ENCODE measurements at places on chromosomes 12 and 14.
A peak's percentile ranks its signal among the peaks of the same experiment; 100 is the strongest.

GRCh38 chr12:121568971-121569751 lies 11.7 kb downstream of the KDM2B start:
- no peak for DNase-seq

DNA sequence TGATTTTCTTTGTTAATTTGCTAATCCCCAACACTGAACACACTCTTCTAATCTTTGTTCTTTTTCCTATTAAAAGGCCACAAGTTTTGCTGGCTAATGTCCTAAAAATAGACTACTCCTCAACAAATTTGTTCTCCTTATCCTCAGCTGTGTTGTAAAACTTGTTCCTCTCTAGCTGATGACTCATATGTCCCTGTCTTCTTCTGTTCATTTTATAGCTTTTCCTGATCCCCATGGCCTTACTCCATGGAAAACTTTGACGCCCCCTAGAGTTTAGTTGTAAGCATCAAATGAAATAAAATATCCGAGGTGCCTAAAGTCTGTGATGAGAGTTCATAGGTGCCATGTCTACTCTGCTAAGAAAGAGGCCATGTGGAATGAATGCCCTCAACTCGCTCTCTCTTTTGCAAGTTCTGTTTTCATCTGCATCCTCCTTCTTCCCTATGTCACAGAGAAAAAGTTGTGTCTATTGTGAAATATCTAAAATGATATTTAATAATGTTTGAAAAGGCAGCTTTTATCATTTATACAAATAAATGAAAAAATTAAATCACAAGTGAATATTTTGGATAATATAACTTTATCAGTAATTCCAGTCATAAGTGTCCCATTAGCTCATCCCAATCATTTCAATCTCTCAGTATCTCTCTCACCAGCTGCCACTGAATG lies 237.9 kb downstream of the IPO8 start:
- DNase-seq: no peak

DNA sequence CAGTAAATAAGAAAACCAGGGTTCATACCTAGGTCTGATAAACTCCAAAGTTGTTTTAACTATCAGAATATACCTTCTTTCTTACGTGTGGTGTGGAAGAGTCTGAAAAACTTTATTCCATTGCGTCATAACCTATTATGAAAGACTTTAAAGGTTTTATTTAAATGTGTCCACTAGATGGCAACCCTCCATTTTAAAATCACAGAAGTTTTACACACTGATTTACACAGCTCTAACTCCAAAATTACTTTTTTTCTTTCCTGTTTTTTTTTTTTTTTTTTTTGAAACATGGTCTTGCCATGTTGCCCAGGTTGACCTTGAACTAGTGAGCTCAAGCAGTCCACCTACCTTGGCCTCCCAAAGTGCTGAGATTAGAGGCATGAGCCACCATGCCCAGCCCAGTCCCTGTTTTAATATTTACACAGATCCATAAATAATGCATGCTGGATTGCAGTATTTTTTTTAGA lies 17.3 kb upstream of the TMPRSS12 start:
- no peak for DNase-seq

DNA sequence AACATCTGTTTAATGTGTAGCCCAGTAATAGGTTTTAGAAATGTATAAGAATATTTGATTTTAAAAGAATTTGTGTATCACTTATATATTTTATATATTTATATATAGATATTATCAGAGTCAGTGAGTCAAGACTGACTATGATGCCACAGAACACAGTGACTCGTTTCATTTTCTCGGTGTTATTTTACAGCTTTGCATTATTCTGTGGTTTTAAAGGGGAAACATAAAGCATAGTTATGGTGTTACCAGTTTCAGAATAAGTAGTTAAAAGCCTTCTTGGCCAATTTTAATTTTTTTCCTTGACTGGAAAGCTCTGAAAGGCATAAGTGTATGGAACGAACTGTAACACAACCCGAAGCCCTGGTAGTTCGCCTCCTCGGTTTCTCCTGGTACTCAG lies 91.0 kb downstream of the GRIP1 start:
- DNase-seq: no peak

- peak; percentile 83 for DNase-seq
Observed at GRCh38 chr14:102314242-102315011, 5.1 kb upstream of the ZNF839 start.

DNA sequence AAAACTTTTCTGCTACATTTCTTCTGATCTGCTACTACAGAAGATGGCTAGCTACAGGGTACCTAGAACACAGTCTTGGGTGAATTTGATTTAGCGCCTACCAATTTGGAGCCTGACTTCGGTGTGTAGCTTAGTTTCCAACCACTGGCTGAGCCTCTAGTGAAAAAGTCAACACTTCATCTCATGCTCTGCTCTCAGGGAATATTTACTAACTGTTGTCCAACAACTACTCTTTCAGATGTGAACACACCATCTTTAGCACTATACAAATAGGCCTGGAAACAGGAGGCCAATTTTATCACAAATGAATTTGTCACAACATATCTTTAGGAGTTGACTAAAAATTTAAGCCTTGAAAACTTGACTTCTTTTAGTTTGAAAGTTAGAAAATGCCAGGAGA lies 167.9 kb downstream of the NELL2 start:
- DNase-seq: no peak

- DNase-seq: no peak
Observed at GRCh38 chr14:23375527-23376251, 1.2 kb upstream of the CMTM5 start.

GRCh38 chr14:90308561-90308960 lies 23.2 kb downstream of the NRDE2 start:
- DNase-seq: no peak

GRCh38 chr14:93970585-93970964 lies 5.8 kb downstream of the ASB2 start:
- peak; percentile 61 for DNase-seq

- DNase-seq: peak; percentile 40
Observed at GRCh38 chr12:19431407-19432308, 7.6 kb upstream of the AEBP2 start.

DNA sequence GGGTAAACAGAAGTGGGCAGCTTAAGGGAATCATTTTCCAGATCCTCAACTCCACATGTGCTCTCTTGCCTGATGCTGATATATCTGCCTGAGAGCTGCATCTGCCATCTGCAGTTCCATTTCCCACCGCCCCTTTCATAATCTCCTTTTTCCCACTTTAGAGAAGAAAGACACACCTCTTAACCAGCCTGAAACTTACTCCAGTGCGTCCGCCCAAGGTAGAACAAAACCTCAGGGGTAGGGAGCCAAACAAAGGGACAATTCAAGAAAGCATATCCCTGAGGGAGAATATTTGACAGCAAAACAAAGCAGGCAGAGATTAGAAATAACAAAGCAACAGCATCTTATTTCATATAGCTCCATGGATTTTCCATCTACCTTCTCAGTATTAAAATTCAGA lies 4.3 kb downstream of the MDM1 start:
- no peak for DNase-seq

GRCh38 chr14:69673578-69674305 lies 62.3 kb downstream of the SUSD6 start:
- DNase-seq: no peak

DNA sequence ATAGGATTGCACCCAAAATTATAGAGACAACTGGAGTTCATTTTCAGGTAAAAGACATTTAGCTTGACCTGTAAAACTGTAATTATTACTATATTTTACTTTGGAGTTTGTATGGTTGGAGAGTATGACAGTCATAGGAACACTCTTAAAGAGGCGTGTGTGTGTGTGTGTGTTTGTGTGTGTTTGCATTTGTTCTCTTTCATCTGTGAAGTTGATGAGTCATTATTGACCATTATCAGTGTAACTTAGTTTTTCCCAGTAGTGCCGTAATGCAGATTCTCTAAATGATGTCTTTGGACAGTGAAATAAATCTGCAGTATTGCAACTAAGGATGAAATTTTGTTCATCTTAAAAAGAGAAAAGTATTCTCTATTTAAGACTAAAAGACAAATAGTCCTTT lies 13.0 kb downstream of the WASHC4 start:
- DNase-seq: no peak

- no peak for DNase-seq
Observed at GRCh38 chr12:90017316-90017715, 308.7 kb upstream of the ATP2B1 start.

GRCh38 chr12:122399592-122400373 lies 22.7 kb downstream of the CLIP1 start:
- DNase-seq: peak; percentile 40

DNA sequence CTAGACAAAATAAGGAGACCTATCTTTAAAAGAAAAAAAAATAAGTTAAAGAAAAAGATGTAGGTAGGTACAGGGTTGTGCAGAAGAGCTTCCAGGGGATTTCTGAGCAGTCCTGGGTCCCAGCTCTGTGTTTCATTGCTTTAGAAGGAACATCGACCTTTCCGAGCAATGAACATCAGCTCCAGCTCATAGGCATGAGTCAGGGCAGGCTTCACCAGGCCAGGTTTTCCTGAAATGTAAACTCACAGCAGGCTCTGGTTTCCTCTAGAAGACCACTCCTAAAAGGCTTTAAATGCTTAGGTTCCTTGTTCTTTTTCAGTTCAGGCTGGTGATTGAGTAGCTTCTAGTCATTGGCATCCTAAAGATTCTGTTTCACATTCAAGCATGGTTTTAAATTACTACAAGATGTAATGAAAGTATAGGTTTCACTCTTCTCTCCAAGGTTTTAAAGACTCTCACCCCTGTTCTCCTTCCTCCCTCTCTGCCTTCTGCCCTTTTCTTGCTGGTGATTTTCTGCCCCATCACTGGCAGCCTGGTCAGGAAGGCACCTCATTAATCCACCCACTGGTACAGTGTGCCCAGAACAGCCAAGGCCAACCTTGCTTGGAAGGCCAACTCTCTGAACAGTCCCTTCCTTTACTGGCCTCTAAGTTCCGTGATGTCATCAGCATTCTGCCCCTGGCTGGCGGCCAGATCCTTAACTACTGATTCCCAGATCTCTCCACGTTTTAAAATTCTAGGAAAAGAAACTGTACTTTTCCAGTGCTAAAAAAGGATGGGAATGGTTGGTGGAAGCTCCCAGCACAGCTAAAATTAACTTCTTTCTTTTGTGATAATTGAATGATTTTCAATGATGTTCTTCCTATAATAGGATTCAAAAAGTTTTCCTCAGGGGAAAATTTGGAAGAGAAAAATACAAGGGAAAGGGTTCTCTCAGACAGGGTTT lies 109.4 kb upstream of the HIF1A start:
- DNase-seq: no peak

DNA sequence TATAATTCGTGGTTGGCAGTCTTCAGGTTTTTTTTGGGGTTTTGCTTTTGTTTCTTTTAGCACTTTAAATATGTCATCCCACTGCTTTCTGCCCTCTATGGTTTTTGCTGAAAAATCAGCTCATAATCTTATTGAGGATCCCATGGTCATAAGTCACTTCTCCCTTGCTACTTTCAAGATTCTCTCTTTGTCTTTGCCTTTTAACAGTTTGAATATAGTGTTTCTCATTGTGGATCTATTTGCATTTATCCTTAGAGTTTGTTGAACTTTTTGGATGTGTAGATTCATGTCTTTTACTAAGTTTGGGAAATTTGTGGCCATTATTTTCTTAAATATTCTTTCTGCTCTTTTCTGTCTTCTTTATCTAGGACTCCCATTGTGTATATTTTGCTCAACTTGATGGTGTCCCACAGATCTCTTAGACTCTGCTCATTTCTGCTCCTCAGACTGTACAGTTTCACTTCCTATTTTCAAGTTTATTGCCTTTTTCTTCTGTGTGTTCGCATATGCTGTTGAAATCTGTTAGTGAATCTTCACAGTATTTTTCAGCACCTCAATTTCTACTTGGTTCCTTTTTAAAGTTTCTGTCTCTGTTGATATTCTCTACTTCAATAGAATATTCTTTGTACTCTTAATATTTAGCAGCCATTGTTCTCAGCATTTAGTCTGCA lies 70.8 kb downstream of the WNK1 start:
- DNase-seq: no peak

- DNase-seq: no peak
Observed at GRCh38 chr14:38297681-38298080, 41.8 kb upstream of the CLEC14A start.

- no peak for DNase-seq
Observed at GRCh38 chr12:132611620-132612019, 1.2 kb upstream of the LRCOL1 start.

- DNase-seq: peak; percentile 60
Observed at GRCh38 chr14:91177073-91178034, 63.5 kb downstream of the DGLUCY start.

DNA sequence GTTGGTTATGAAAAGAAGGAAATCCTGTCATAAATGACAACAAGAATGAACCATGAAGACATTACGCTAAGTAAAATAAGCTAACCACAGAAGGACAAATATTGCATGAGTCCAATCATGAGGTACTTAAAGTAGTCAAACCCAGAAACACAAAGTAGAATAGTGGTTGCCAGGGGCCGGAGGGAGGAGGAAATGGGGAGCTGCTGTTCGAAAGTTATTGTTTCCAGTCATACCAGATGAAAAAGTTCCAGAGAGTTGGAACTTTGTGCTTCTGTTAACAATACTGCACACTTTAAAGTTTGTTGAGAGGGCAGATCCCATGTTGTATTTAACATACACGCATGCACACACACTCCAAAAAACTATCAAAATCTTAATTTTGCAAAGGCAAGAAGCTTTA lies 69.3 kb downstream of the COCH start:
- DNase-seq: no peak

DNA sequence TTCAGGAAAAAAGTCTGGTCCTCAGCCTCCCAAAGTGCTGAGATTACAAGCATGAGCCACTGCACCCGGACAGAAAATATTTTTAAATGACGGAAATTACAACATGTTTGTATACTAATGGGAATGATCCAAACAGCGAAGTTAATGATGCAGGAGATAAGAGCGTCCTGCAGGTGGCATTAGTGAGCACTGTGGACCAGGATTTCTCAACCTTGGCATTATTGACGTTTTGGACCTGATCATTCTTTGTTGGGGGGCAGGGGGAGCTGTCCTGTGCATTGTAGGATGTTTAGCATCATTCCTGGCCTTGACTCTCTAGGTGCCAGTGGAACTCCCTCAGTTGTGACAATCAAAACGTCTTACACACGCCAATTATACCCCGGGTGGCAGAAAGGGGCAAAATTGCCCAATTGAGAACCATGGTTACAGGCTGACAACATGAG lies 34.1 kb downstream of the SCFD1 start:
- no peak for DNase-seq

- peak; percentile 17 for DNase-seq
Observed at GRCh38 chr14:101109981-101110728, 206.6 kb upstream of the RTL1 start.

- DNase-seq: no peak
Observed at GRCh38 chr12:106583242-106584103, 669 bp downstream of the RFX4 start.

- no peak for DNase-seq
Observed at GRCh38 chr14:50862036-50862570, 9.8 kb upstream of the ABHD12B start.

DNA sequence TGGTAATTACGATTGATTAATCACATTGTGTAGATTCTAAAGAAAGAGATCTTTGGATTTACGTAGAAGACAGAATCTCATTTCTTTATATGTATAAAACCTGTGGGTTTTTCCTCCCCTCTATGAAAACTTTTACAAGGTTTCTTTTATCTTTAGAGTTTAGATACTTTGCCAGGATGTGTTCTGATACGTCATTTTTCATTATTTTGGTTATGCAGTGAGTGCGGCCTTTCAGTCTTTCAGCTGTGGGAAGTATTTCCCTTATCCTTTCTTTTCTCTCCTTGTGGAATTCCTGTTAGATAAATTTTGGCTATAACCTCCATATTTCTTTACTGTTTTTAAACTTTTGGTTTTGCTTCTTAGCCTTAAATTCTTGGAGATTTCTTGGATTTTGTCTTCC lies 92.7 kb downstream of the TTLL5 start:
- DNase-seq: no peak

All from activated CD4-positive, CD25-positive, alpha-beta regulatory T cell treated with anti-CD3 and anti-CD28 coated beads, Interleukin-2, amount 50 U/mL, for 72 hours (primary cell).